ENCODE measurements at places on chromosomes 11 and 22.

DNA sequence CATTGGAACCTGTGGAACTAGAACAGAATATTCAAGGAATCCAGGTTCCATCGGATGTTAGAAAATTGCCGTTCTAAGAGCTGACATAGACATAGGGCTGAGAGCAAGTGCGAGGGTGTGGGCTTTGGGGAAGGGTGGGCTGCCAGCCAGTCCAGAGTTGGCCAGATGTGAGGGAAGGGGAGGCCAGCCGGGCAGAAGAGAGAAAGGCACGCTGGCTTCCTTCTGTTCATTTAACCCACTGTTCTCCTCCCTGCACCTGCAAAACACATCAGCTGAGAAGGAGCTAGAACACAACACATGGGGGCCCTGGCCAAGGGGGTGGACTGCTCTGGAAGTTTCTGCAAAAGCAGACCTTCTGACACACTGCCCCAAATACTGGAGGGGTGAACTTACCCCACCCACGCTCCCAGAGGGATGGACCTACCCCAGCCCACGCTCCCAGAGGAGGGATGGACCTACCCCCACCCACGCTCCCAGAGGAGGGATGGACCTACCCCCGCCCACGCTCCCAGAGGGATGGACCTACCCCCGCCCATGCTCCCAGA lies 98.0 kb downstream of the SHANK2 start:
- DNase-seq = no peak

- DNase-seq = no peak
These were observed 1.4 kb upstream of the UVRAG start for GRCh38 chr11:75813622-75814039.

DNA sequence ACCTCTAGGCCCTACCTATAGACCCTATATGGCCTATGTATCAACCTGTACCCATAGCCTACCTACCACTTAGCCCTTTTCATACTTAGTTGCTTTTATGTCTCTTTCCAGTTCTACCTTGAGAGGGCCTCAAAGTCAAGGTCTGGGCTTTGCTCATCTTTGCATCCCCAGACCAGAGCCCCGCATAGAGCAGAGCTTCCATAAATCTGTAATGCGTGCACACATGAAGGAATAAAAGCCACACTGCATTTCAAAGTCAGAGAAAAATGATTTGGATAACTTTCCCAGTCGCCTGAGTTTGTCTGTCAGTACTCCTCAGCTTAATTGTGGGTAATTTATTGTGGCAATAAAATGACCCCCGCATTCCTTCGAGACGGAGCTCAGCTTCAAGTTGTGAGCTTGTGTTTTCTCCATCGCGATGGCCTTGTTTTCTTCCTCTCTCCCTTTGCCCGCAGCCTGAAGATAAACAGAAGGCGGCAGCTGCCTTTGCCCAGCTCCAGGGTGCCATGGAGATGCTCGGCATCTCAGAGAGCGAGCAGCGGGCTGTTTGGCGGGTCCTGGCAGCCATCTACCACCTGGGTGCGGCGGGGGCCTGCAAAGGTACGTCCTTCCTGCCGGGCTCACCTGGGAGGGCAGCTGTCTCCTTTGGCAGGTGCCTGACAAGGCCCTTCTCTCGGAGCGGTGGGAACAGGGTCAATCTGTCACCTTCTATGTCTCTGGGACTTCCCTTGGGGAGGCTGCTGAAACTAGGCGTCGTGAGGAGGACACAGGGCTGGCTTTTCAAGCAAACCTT lies 55.7 kb downstream of the MYO18B start:
- DNase-seq = no peak

GRCh38 chr22:35446365-35446764 lies 46.4 kb downstream of the MCM5 start:
- DNase-seq = no peak

- DNase-seq = peak; percentile 11
These were observed 100.3 kb upstream of the AKIP1 start for GRCh38 chr11:8810540-8811301.

DNA sequence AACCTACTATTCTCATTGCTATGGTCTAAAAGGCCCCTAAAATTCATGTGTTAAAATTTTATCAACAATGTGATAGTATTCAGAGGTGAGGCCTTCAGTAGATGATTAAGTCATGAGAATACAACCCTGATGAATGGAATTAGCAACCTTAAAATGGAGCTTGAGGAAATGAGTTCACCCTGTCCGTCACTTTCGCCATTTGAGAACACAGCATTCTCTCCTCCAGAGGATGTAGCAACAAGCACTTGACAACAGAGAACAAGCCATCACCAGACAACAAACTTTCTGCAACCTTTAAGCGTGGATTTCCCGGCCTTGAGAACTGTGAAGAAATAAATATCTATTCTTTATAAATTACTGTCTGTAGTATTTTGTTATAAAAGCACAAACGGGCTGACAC lies 197.0 kb downstream of the SBF2 start:
- no peak for DNase-seq

DNA sequence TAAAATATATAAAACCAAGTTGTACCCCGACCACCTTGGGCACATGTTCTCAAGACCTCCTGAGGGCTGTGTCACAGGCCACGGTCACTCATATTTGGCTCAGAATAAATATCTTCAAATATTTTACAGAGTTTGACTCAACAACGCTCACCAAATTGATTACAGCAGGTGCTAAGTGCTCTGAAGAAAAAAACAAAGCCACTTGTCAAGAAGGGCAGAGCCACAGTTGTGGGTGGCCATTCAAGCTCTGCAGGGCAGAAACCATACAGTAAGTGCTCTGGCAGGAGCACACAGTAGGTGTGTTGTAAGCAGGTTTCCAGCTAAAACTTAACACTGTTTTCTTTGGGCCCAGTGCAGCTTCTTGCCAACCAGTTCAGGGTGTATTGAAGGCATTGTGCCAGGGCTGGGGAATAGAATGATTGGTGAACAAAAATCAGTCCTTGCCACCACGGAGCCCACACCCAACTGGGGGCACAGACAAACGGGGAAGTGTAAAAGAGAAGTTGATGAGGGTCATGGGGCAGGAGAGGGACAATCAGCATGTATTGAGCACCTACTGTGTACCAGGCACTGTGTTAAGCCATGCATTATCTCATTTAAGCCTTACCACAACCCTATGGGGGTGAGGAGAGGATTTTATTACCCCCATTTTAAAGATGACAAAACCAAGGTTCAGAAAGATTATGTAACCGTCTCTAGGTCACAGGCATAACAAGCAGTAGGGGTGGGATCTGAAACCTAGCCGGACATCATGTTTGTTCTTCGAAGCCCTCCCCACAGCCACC lies 18.2 kb downstream of the ARRB1 start:
- DNase-seq = no peak

GRCh38 chr11:61927501-61927900 lies 10.1 kb upstream of the RAB3IL1 start:
- DNase-seq = no peak

- DNase-seq = peak; percentile 61
These were observed 53.2 kb downstream of the GRIK4 start for GRCh38 chr11:120564573-120565311.

GRCh38 chr22:29312218-29313125 lies 3.0 kb downstream of the RASL10A start:
- DNase-seq = no peak

GRCh38 chr11:118045191-118045590 lies 31.7 kb upstream of the TMPRSS4 start:
- peak; percentile 37 for DNase-seq

DNA sequence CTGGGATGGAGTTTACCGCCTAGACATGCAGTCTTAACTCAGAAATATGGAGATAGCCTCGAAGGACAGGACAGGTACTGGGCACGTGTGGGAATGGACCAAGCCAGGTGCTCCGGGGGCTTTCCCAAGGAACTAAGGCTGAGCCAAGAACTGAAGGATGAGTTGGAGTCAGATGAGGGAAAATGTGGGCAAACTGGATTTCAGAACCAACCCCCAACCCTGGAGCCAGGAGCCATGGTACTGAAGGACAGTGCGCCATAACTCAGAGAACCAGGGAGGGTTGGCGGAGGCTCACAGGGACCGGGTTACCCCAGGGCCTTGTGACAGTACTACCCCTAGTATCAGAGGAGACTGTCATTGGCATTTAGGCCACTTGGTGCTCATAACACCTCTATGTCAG lies 2.5 kb upstream of the MIF start:
- no peak for DNase-seq

DNA sequence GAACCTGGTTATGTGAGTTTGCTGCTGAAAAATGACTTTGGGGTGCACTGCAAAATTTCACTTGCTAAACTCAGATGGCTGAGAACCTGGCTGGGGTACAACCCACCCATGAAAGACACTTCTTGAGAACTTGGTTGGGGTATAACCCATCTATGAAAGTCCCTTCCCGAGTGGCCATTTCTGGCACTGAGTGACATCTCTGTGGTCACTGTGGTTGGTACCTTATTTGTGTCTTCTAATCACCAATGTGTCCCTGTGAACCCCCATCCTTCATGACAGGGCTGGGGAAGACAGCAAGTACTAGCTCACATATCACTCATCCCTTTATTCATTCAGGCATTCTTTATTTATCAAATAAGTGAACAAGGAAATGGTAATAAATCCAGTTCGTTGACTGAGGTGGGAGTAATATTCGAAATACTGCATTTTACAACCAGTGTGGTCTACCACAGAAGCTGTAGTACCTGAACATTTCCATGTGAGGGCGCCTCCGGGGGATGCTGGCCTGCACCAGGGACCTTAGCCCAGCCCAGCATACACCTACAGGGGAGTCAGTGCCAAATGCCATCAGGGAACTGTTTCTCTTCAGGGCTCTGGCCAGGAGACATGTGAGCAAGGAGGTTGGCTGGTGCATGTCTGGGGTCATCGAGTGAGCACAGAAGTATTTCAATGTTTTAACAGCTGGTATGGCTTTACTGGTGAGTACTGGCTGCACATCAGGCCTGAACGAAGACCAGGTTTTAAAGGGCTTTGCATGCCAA lies 122.1 kb downstream of the CSNK2A3 start:
- DNase-seq = peak; percentile 38

GRCh38 chr22:44491269-44492035 lies 6.6 kb downstream of the RTL6 start:
- DNase-seq = no peak

DNA sequence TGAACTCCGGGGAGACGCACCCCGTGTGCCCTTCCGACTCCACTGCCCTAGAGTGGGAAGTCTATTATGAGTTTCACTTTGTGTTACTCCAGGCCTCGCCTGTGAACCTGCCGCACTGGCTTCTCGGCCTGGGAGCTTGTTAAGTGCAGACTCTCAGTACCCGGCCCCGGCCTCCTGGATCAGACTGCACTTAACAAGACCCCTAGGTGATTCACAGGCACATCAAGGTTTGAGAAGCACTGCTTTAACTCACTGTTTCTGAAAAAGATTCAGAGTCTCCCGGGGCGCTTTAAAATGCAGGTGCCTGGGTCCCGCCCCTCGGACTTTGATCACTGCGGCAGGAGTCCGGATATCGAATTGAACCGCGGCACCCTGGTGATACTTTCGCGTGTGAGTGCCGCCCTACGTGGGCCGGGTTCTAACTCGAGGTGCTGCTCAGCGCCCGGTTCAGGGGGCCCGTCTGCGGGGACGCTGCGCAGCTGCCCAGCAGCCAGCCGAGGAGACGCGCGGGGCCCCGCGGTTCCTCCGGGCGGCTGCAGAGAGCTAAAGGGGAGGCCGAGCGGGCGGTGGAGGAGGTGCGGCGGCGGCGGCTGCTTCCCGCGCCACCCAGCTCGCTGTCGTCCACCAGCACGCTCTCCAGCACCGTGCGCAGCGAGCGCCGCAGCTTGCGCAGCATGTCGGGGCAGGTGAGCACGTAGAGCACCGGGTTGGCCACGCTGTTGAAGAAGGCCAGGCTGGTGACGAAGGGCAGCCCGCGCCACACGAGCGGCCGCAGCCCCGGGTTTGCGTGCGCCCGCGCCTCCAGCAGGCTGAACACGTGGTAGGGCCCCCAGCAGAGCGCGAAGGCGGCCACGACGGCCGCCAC lies 3.4 kb downstream of the PTGDR2 start:
- no peak for DNase-seq

- no peak for DNase-seq
These were observed 25.9 kb downstream of the RAB6A start for GRCh38 chr11:73734993-73735392.

DNA sequence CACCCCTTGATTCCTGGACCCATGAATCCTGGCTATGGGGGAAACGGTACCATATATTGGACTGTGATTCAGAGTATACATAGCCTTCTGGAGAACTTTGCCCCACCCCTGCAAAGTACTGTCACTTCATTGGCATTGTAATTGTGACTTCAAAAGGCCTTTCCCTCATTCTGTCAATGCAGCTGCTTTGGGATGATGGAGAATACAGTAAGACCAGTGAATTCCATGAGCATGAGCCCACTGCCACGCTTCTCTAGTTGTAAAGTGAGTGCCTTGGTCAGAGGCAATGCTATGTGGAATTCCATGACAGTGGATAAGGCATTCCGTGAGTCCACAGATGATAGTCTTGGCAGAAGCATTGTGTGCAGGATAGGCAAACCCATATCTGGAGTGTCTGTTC lies 25.7 kb upstream of the MSANTD2 start:
- DNase-seq = no peak

DNA sequence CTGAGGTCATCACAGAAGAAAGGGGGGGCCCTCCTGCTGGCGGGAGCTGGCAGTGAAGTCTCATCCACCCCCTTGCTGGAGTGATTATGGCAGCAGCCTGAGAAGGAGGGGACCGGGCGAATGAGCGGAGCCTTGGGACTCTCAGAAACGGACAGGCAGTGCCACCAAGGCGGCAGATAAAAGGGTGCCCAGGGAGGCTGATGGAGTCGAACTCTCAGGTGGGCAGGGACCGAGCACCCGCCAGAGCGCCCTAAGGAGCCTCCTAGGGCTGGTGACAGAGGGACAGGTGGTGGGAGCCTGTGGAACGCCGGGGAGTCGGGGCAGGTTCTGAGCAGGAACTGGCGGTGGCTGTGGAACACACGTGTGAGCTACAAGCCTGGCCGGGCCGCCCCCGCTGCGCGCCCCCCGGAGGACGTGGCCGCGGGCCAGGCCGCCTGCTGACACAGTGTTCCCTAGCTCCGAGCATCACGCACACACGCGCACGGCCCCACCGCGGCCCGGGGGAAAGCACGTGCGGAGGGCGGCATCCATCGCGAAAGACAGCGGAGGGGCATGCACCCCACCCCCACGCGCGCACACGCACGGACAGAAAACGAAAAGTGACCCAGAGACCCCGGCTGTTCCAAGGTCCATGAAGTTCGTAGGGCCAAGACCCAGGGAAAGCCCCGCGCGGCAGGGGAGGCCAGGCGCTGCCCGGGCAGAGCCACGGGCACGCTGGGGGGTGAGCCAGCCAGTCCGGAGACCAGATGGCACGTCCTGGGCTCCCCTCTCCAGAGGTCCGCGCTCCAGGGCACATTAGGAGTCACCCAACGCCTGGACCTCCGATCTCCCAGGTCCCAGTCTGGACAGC lies 1.0 kb downstream of the VWCE start:
- DNase-seq = peak; percentile 56

DNA sequence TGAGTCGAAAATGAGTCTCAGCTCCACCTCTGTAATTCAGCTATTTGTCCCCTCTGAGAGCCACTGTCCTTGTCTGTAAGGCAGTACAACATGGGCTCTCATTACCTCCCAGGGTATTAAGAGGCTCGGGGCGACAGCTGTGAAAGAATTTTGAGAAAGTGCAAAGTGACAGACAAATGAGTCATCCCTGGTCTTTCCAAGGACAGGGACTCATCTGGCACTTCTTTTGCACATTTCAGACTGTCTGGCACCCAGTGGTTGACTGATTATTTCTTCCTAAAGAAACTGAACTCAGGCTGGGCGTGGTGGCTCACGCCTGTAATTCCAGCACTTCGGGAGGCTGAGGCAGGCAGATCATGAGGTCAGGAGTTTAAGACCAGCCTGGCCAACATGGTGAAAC lies 62.1 kb upstream of the ARFGAP3 start:
- DNase-seq = no peak

- DNase-seq = no peak
These were observed 82.5 kb downstream of the NCAM1 start for GRCh38 chr11:113043698-113044097.

- DNase-seq = no peak
These were observed 5.3 kb downstream of the TYR start for GRCh38 chr11:89182773-89183518.

Measured in activated T-cell treated with anti-CD3 and anti-CD28 coated beads, Interleukin-2, amount 50 U/mL, for 72 hours (primary cell).